Activated T-cell treated with anti-CD3 and anti-CD28 coated beads for 1 hour (primary cell): ENCODE measurements at places on chromosomes 2 and 18.

- no peak for DNase-seq
Observed at GRCh38 chr2:102606353-102606752, 13.0 kb upstream of the SLC9A2 start.

- no peak for DNase-seq
Observed at GRCh38 chr2:211879323-211879722, 659.3 kb downstream of the ERBB4 start.

DNA sequence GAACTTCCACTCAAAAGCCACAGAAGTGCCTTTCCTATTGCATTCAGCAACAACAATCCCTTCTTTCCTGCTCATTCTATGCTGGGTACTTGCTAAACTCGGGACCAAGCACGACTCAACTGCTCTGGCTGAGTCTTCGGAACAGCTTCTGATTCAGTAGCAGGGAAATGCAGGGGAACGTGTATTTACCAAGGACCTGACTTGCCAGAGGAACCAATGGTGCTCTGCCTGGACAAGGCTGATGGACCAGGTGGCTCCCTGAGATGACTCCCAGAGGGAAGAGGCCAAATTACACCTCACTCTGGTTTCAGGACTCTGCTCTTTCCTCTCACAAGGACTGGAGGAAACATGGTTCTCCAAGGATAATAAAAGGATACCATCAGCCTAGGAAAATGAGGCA is 12.2 kb downstream of the CXCR2 start:
- no peak for DNase-seq

GRCh38 chr2:118675531-118675930 is 171.9 kb downstream of the EN1 start:
- no peak for DNase-seq

DNA sequence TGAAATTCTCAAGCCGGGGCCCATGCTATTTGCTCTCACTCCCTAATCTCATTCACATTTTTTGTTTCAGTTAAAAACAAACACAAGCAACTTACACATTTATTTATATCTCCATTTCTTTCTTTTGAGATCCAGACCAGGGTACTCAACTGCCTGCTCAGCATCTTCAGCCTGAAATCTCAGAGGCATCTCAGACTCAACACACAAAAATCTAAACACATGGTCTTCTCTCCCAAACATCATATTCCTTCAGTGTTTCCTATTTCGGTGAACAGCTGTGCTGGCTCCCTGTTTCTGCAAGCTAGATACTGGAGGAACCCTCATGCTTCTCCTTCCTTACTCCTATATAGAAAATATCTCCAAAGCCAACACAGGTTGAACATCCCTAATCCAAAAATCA is 11.3 kb upstream of the RTTN start:
- no peak for DNase-seq

DNA sequence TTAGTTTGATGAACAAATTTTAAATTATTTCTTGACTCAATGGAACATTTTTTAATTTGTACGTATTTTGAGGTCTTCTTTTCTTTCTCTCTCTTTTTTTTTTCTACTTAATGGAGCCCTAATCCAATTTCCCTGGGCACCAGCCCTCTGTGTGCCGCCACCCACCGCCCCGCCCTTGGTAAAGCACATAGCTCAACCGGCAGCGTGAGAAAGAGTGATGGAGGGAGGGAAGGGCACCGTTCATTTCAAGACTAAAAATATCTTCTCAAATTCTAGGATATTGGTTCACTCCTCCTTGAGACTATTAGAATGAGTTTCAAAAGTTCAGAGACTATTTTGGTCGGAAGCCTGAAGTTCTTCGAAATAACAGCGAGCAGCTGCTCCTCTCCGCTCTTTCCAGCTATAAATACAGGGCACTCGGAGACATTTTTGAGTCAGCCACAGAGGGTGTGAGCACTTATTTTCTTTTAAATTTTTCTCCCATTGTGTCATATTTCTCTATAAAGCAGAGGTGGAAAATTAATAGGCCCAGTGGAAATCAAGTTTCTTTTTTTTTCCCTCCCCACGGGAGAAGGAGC is 731.7 kb upstream of the ID2 start:
- DNase-seq = no peak

GRCh38 chr2:151730262-151730975 is 3.9 kb downstream of the NEB start:
- DNase-seq = no peak
